ENCODE measurements at places on chromosomes 7 and 10.
A peak's percentile ranks its signal among the peaks of the same experiment; 100 is the strongest.

DNA sequence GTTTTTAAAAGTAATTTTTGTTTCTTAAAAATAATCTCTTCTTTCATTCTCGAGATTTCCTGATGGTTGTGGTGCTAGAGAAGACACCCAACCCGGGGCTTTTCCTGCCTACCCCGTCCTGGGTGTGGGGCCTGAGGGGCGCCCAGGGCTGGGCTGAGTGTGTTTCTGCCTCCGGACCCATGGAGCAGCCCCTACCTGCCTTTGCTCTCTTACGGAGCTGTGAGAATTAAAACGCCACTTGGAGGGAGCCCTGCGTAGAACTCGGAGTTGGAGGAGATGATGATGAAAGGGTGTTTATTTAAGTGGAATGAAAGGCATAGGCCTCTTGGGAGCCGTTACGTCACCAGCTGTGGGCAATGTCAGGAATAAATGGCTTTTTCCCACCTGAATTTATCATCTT is 261.8 kb upstream of the SHH start:
- peaks cover 2% of the 10 kb centered on the region for H3K36me3 ChIP-seq
- H3K27ac ChIP-seq, result no peak overlapping the region
- no peak overlapping the region for H3K4me3 ChIP-seq
- no peaks in the 10 kb centered on the region for H3K4me1 ChIP-seq
- H3K27me3 ChIP-seq, result peaks cover 23% of the 10 kb centered on the region
- no peak for DNase-seq

DNA sequence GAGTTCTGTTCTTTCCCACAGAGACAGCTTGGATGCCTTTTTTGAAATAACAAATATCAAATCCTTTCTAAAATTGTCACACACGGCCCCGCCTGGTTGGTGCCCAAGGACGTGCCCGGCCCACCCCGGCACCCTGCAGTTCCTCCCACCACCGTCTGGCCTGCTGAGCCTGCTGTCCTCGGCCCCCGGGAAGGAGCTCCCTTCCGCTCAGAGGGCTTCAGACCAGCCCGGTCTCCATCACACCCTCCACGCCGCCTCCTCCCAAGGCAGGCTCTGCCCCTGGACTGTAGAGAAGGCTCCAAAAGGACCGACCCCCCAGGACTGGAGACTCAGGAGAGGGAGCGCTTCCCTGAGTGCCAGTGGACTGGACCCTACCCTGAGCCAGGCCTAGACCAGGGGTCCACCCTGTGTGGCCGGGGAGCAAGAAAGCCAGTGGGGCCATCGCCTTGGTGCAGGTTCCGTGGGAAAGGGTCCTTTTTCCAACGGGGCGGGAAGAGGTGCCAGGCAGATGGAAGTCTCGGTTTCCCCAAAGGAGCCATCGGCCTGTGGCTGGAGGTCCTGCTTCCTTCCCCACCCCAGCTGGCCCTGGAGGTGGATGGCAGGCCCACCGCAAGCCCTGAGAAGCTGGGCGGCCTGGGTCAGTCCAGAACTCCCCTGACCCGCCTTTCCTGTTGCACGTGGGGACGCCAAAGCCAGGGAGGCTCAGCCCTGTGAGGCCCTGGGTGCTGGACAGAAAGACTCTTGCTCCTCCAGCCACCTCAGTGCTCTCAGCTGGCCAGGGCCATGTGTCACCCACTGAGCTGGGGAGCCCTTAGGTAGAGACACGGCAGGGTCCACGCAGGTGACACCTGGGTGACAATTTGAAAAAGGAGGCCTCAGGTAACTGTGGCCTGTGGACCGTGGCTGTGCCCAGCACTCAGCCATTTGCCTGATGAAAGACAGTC is 69.8 kb downstream of the PWWP2B start:
- no peaks in the 10 kb centered on the region for H3K36me3 ChIP-seq
- H3K4me3 ChIP-seq, result no peak overlapping the region
- no peaks in the 10 kb centered on the region for H3K27me3 ChIP-seq
- H3K4me1 ChIP-seq, result no peaks in the 10 kb centered on the region
- no peak overlapping the region for H3K27ac ChIP-seq

DNA sequence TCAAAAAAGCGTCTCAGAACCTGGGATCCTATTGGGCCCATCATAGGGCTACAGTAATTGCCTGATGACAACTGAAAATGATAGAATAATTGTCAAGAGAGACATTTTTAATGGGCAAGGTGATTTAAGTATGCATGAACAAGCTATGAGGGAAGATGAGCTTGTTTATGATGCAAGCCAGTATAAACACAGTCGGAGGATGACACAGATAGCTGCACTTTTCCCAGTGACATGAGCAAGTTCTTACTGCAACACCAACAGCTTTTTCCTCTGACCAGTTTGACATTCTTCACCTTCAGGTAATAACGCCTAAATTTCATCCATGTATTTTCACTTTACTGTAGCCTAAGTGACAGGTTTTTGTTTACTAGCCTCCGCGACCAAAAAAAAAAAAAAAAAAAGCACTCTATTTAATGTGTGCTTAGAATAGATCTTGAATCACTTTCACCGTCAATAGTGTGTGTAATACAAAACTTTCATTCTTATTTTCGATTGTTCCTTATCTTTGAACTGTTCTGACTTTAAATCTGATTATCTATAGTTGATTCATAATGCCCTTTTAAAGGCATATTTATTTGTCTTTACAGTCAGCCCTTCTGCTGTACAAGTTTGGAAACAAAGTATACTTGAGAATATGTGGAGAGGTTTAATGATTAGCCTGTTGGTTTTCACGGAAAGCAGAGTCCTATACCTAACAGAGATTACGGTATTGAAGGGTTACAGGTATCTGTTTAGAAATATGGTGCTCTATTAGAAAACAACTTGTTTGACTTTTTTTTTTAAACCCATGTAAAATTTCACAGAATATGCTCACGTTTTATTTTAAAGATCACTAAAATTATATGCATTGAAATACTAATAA is 1.7 kb downstream of the FOXP2 start:
- DNase-seq, result no peak
- H3K27ac ChIP-seq, result no peak overlapping the region
- peak overlapping the region; percentile 7 for H3K4me3 ChIP-seq
- no peaks in the 10 kb centered on the region for H3K36me3 ChIP-seq
- no peaks in the 10 kb centered on the region for H3K4me1 ChIP-seq
- H3K27me3 ChIP-seq, result no peaks in the 10 kb centered on the region

DNA sequence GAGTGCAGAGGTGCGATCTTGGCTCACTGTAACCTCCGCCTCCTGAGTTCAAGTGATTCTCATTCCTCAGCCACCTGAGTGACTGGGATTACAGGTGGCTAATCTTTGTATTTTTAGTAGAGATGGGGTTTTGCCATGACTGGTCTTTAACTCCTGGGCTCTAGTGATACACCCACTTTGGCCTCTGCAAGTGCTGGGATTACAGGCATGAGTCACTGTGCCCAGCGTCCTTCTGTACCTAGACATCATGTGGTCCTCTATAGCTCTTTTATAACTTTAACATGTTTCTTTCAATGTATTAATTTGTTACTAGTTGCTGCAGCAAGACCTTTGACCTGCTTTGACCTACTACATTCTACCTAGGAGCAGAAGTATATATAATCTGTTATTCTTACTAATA is 38.7 kb upstream of the BICC1 start:
- peaks cover 33% of the 10 kb centered on the region for H3K4me1 ChIP-seq
- H3K36me3 ChIP-seq, result no peaks in the 10 kb centered on the region
- no peak overlapping the region for H3K4me3 ChIP-seq
- DNase-seq, result no peak

DNA sequence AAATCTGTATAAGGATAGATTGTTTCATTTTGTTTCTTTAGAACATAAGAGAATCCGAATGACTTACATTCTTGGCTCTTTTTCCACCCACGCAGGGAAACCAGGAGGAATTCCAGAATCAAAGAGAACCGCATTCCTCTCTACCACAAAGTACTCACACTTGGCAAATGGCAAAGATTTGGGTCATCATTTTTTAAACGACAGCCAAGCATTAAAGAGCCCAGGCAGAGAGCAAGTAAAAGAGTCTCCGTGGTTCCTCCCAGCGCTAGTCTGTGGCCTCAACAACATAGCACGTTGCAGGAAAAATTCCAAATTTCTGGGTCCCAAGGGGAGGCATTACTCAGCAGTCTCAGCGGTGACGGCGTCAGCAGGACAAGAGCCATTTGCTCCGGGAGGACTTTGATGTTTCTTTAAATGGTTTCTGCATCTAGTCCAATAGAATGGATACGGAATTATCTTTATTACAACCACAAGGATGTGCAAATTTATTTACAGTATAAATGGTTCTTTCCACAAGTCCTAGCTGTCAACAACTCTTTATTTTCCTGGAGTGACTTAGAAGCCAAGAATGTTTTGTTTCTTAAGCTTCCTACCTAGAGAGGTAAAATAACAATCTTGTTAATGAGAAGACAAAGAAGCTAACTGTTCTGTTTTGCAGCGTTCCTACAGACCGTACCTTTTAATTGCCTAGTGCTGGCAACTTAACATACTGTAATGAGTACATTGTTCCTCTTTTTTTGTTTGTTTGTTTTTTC is 232.5 kb downstream of the SKIDA1 start:
- peak overlapping the region; percentile 48 for H3K27ac ChIP-seq
- peak overlapping the region; percentile 56 for H3K4me3 ChIP-seq
- H3K27me3 ChIP-seq, result no peaks in the 10 kb centered on the region
- no peaks in the 10 kb centered on the region for H3K36me3 ChIP-seq
- DNase-seq, result peak; percentile 62

DNA sequence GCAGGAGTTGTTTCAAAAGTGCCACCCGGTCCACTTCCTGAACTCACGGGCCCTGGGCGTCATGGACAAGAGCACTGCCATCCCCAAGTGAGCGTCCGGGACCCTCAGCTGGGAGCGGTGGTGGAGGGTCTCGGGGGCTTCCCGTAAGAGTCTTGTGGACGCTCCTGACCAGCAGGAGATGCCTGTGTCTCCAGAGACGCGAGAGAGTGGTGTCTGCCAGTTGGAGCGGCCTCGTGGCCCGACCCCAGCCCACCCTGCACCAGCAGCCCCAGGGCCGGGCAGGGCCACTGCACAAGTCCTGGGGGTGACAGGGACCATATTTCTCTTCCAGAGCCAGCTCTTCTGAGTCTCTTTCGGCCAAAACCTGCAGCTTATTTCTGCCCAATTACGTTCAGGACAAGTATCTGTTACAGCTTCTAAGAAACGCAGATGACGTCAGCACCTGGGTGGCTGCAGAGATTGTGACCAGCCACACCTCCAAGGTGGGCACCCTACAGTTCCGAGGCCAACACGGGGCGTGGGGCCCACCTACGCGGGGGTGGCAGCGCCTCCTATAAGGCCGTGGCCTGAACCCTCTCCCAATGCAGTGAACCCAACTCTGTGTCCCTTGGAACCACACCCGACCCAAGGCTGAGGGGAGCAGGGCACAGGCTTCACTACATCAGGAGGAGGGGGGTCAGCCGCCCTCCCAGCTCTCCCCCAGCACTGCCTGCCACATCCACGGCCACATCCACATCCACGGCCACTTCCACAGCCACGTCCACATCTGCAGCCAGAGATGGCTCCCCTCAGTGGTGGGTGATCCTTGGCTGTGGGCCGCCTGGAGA is 16.2 kb upstream of the UTF1 start:
- H3K27ac ChIP-seq, result no peak overlapping the region
- H3K4me1 ChIP-seq, result no peaks in the 10 kb centered on the region
- no peak overlapping the region for H3K4me3 ChIP-seq
- no peak for DNase-seq
- H3K27me3 ChIP-seq, result no peaks in the 10 kb centered on the region

DNA sequence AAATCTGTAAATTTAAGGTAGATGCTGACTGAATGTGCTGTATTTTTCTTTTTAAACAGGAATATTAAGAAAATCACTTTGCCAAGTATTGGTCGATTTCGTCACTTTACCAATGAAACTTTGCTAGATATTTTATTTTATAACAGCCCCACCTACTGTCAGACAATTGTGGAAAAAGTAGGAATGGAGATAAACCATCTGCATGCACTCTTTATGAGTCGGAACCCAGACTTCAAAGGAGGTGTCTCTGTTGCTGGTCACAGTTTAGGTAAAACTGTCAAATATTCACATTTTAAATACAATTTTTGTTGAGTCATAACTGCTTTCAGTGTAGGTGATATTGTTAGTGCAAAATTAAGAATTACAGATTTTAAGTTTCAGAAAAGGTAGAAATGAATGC is 25.2 kb downstream of the SEC23IP start:
- H3K4me1 ChIP-seq, result no peaks in the 10 kb centered on the region
- no peaks in the 10 kb centered on the region for H3K27me3 ChIP-seq
- no peak overlapping the region for H3K27ac ChIP-seq
- peaks cover 30% of the 10 kb centered on the region for H3K36me3 ChIP-seq

GRCh38 chr7:155356323-155357105 is 58.8 kb downstream of the INSIG1 start:
- H3K27me3 ChIP-seq, result peaks cover 89% of the 10 kb centered on the region
- no peaks in the 10 kb centered on the region for H3K36me3 ChIP-seq
- no peak overlapping the region for H3K4me3 ChIP-seq

DNA sequence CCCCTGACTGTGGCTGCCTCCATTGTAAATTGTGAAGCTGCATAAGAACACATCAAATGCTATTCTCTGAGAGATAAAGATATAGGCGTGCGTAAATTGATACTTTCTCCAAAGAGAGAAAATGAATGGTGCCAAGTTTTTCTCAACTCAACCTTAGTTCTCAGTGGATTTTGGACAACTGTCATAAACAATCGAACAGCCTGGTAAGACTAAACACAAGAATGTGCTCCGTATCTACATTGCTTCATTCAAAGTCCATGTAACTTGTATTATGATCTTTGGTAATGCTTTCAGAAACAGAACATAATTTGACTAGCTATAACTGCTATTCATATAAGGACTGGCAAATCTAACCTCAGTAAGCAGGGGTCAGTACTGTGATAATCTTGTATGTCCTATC is 429.1 kb downstream of the SEMA3D start:
- no peaks in the 10 kb centered on the region for H3K4me1 ChIP-seq
- H3K36me3 ChIP-seq, result no peaks in the 10 kb centered on the region
- H3K4me3 ChIP-seq, result no peak overlapping the region

GRCh38 chr10:30991647-30992011 is 40.0 kb downstream of the ZNF438 start:
- H3K27ac ChIP-seq, result no peak overlapping the region
- H3K27me3 ChIP-seq, result no peaks in the 10 kb centered on the region
- H3K36me3 ChIP-seq, result peaks cover 4% of the 10 kb centered on the region
- no peak overlapping the region for H3K4me3 ChIP-seq
- DNase-seq, result no peak

- no peak overlapping the region for H3K4me3 ChIP-seq
- H3K4me1 ChIP-seq, result peaks cover 51% of the 10 kb centered on the region
- no peaks in the 10 kb centered on the region for H3K27me3 ChIP-seq
- H3K27ac ChIP-seq, result peak overlapping the region; percentile 31
- H3K36me3 ChIP-seq, result no peaks in the 10 kb centered on the region
Measured at GRCh38 chr10:79191951-79192676, 123.3 kb downstream of the ZMIZ1 start.

DNA sequence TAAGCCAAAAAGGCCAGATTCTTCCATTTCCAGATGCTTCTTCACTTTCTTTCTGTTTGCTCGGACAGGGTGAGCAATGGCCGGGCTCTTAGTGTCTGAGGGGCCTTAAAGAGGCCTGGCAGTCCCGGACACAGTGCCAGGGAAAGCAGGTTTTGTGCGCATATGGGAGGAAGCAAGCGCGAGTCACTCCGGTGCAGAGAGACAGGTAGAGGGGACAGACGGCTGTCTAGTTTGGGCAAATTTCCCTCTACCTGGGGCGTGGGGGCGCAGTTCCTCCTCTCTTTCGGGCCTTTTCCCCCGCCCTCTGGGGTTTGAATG is 4.7 kb downstream of the NEUROD6 start:
- H3K27me3 ChIP-seq, result peaks cover 80% of the 10 kb centered on the region
- H3K4me3 ChIP-seq, result peak overlapping the region; percentile 67
- no peak overlapping the region for H3K27ac ChIP-seq
- DNase-seq, result no peak

- H3K27ac ChIP-seq, result no peak overlapping the region
- H3K4me1 ChIP-seq, result no peaks in the 10 kb centered on the region
- DNase-seq, result no peak
- no peak overlapping the region for H3K4me3 ChIP-seq
- H3K27me3 ChIP-seq, result no peaks in the 10 kb centered on the region
Measured at GRCh38 chr10:107033799-107034422, 130.6 kb downstream of the SORCS1 start.

Measured in Calu3 (cell line).